Panc1 (cell line): ENCODE measurements at places on chromosomes 3 and 15. TPM values are rescaled to one million over a fixed set of nuclear protein-coding genes. Genes with fewer than 3 reads are reported as not detected.

Gene HHLA2
- not detected for total RNA-seq

Gene HCN4
- total RNA-seq, result 0.15 TPM

Gene CPLX3
- total RNA-seq, result not detected

Gene LRRK1
- total RNA-seq, result 88.0 TPM

Gene CORO2B
- total RNA-seq, result 0.36 TPM

Gene ATP13A5
- total RNA-seq, result not detected

Gene SNX4
- total RNA-seq, result 34.3 TPM

Gene NEK10
- 5.7 TPM for total RNA-seq
